Frontal cortex (tissue), 4 donors: ENCODE measurements at places on chromosomes 5 and 9.
A peak's percentile ranks its signal among the peaks of the same experiment; 100 is the strongest.

GRCh38 chr5:91401175-91401574 is 18.1 kb upstream of the ARRDC3 start:
- no peak for DNase-seq

GRCh38 chr5:72947498-72947897 is 8.3 kb upstream of the FCHO2 start:
- DNase-seq, result no peak

GRCh38 chr5:167608390-167609272 is 682.8 kb upstream of the WWC1 start:
- no peak for DNase-seq

- DNase-seq, result no peak
Observed at GRCh38 chr5:56561-57290, 35.2 kb upstream of the PLEKHG4B start.

GRCh38 chr5:52740007-52740406 is 47.7 kb upstream of the ITGA1 start:
- no peak for DNase-seq

DNA sequence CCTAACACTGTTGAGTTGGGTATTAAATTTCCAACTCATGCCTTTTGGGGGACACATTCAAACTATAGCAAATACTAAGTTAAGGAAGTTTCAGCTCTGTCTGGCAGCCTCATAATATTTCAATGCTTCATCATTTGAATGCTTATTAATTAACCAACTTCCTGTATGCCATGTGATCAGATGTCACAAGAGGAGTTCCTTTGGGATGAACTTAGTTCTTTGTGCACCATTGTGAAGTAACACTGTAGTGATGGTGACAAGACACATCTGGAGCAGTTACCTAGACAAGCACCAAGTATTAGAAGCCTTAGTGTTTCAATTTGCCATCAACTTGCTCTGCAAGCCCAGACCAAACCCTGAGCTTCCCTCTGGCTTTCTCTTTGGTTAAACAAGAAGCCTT is 90.7 kb upstream of the IL12B start:
- no peak for DNase-seq

DNA sequence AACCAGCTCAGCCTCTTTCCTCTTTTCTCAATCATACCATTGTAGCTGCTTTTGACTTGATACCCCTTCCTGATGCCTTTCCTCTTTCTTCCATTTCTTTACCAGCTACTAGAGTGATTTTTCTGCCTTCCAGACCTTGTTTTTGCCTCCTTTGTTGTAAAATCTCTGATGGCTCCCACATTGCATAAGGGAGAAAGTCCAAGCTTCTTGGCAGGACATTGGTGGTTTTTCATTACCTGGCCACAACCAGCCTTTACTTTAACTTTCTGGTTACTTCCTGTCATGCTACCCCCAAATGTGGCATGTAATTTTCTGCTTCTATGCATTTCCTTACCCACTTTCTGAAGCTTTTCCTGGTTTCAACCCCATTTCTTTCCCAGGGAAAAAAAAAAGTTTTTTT is 452.5 kb downstream of the TMEM38B start:
- no peak for DNase-seq

GRCh38 chr5:9284272-9284671 is 261.6 kb downstream of the SEMA5A start:
- no peak for DNase-seq

DNA sequence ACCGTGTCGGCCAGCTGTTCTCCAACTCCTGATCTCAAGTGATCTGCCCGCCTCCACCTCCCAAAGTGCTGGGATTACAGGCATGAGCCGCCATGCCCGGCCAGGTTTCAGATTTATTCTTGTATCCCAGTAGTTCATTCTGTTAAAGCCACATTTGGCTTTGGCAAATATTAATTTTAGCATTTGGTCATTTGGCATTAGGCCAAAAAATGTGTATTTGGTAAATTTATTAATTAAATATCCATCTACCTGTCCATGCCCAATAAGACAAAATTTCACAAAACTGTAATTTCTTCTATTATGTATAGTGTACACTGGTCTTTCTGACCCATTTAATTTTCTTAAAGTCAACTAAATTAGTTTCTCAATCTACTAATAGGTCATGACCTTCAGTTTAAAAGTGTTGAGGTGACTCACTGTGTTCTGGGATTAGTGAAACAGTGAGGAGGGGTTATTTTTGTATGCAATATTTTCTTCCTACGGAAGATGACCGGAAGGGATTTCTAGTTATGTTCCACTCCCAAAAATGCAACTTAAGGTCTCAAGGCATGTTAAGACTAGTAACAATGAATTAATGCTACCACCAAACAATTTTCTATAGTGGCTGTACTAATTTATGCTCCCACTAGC is 21.0 kb downstream of the OSTF1 start:
- DNase-seq, result no peak

DNA sequence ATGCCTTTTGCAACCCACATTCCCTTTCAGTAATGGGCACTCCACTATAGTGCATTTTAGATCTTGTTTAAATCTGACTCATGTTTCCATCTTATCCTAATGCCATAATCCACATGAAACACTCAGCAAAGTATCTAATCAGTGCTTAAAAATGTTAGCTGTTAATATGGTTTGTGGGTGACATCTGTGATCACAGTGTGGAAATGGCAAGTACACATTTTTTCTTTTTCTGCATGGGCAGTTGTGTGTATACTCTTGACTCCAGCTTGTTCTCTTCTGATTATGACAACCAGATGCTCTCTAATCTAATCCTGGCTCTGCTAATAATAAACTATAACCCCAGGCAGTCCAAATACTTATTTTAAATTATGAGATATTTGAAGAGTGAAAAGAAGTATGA is 103.3 kb downstream of the EDIL3 start:
- no peak for DNase-seq

DNA sequence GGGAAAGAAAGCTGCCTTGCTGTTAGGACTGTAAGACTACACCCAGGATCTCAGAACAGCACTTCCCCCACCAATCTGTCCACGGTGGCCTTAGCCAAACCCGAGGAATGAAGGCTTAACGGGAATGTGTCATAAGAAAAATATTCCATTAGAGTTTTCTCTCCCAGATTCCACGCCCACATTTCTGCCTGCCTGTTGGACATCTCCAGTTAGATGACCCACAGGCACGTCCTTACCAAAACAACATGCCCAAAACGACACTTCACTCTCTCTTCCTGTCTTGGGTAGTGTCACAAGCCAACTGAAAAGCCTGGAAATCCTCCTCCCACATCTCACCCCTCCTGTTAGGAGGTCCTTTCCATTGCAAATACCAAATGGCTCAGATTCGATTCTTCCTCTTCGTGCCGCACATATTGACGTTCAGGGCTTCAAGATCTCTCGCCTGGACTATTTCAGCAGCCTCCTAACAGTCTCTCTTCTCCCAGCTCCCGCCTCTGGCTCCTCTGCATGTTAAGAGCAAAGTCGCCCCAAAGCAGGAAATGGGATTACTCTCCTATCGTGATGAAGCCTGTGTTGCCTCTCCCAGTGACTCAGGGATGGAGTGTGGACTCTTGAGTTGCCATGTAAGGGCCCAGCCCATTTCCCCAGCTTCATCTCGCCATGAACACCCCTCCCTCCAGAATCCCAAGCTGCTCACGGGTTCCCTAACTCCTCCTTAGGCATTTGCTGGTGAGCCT is 159.3 kb downstream of the NR3C1 start:
- no peak for DNase-seq

- no peak for DNase-seq
Observed at GRCh38 chr9:73906671-73907070, 590.5 kb upstream of the RORB start.

GRCh38 chr5:151740958-151741373 is 17.5 kb downstream of the ATOX1 start:
- DNase-seq, result no peak

GRCh38 chr5:145999208-145999607 is 62.8 kb downstream of the SH3RF2 start:
- DNase-seq, result no peak

GRCh38 chr9:121353241-121354061 is 16.6 kb downstream of the STOM start:
- no peak for DNase-seq

DNA sequence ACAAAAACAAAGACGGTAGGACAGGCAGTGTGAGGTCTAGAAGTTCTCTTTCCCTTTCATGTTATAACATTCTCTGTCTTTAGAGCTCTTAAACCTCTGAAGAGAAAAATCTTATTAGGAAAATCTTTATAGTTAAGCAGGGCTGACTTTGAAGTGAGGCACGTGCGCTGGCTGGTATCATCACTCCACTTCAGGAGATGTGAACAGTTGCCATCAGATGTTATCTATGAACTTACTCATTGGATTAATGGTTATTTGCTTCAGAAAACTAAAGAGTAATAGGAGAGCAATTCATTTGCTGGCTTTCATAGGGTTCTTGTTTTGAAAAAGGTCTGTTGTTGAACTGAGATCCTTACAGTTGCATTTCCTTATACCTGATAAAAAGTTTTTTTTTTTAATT is 25.7 kb downstream of the LRRTM2 start:
- DNase-seq, result no peak

GRCh38 chr9:133976191-133976861 is 15.8 kb downstream of the VAV2 start:
- no peak for DNase-seq

DNA sequence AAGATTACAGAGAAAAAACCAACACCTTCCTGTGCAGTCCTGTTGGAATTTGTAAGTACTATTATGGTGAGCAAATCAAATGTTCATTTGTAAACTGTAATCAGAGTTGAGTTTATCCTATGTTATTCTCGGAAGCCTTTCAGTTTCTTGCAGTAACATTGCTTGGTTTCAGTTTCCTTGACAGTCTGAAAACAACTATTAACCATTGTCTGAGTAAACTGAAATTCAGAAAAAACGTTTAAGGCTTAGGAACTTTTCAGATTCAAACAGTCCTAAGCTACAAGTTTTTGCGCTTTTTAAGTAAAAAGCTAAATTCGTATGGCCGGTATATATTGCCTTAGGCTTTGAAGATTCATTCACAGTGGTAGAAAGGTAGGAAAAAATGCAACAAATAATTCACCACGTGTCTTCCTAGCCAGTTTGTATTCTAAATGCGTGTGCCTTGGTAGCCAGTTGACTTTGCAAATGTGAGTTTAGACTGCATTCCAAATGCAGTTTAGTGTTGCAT is 2.5 kb downstream of the GPBP1 start:
- DNase-seq, result no peak

GRCh38 chr9:14349447-14350348 is 35.8 kb upstream of the NFIB start:
- peak; percentile 26 for DNase-seq

DNA sequence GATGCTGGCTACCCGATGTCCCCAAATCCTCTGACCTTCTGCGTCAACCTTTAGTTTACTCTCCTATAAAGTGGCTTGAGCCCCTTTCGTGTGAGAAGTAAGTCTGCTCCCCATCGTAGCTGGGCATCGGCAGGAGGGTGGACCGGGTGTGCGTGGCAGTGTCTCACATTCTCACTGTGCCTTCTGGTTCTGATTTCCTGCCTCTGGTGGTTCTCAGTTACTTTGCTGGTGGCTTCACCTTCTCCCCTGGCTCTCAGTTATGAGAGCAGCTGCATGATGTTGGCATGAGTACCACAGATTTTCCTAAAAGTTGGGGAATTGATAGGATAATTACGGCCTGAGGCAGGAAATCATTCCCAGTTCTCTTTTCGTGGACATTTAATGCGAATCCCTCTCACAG is 47.0 kb upstream of the RPS23 start:
- DNase-seq, result no peak

DNA sequence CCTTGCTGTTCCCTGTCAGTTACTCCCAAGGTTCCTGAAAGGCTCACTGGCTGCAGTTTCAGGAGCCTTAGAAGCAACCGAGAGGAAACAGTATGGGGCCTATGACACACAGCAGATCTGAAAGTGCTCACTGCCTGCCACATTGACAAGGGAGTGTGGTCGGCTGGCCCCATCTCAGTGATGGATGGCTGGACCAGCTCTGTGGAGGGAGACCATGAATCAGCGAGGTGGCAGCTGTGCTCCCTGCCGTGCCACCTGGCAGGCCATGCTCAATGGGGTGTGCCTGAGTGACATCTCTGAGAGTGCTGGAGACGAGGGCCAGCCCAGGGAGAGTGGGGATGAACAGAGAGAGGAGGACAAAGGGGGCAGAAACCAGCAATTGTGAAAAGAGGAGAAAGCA is 49.1 kb downstream of the DOCK2 start:
- DNase-seq, result no peak

DNA sequence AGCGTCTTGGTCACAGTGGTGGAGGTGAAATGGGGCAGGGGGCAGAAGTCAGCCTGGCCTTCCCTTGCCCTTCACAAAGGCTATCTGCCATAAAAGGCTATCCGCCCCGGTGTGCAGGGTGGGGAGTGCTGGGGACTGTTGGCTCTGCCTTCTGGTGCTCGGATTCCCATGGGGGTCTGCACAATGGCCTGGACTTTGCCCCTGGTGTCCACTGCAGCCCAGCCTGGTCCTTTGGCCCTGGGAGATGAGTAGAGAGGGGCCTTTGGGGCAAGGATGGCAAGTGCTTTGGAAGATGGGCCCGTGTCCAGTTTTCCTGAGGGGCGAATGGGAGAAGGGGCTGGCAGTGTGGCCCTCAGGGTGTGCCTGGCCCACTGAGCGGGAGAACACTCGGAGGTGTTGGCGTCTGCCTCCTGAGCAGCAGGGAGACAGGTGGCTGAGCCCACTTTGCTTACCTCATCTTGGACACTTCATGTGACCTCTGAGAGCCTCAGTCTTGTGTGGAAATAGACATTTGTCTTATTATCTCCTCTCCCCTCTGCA is 69.9 kb downstream of the HSPA4 start:
- no peak for DNase-seq

DNA sequence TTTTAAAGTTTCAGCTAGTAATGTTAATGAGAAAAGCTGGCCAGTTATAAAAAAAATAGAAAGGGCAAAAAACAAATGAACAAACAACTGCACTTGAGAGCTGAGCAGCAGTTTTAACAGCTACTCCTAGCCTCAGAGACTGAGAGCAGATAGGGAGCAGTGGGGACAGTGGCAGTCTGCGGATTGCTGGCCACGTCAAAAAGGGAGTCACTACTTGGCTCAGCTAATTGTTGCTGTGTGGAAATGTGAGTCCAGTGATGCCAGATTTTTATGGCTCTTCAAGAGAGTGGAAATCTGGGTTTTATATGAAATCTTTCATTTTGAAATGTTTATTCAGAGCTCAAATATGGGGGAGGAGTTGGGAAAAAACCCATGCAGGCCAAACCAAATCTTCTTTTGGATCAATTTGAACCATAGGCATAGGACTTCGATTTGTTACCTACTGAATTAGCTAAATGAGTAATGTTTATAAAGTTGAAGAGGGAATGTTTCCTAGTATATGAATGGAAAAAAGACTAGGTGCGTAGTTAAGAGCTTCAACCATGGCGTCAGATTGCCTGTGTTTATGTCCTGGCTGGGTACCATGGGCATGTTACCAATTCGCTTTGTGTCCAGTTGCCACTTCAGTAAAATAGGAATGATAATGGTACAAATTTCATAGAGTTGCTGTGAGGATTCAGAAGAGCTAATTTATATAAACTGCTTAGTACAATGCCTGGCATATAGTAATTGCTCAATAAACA is 102.1 kb downstream of the PAM start:
- no peak for DNase-seq

DNA sequence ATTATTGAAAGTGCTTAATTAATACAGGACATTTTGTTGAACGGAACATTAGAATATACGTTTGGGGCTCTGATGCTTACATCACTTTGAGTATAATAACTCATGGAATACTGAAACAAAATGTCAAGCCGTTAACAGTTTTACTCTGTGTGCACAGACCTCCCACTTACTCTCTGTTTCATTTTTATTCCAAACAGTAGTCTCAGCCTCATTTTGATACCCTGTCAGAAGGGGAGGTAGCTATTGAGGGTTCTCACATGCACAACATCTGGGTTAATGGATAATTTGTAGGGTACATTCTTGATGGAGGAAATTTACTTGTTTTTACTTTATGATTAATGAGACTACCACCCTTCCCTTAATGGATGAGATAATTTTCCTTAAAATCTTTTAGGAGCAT is 59.0 kb downstream of the SCAMP1 start:
- DNase-seq, result no peak
